Jurkat, Clone E6-1 (cell line): ENCODE measurements at places on chromosomes 7 and 10.

- peak; percentile 46 for DNase-seq
Observed at GRCh38 chr7:19442016-19442785, 266.6 kb downstream of the POLR1F start.

- DNase-seq: no peak
Observed at GRCh38 chr7:127536394-127536691, 49.1 kb downstream of the GCC1 start.

- DNase-seq: no peak
Observed at GRCh38 chr7:34830390-34830789, 172.4 kb downstream of the NPSR1 start.

DNA sequence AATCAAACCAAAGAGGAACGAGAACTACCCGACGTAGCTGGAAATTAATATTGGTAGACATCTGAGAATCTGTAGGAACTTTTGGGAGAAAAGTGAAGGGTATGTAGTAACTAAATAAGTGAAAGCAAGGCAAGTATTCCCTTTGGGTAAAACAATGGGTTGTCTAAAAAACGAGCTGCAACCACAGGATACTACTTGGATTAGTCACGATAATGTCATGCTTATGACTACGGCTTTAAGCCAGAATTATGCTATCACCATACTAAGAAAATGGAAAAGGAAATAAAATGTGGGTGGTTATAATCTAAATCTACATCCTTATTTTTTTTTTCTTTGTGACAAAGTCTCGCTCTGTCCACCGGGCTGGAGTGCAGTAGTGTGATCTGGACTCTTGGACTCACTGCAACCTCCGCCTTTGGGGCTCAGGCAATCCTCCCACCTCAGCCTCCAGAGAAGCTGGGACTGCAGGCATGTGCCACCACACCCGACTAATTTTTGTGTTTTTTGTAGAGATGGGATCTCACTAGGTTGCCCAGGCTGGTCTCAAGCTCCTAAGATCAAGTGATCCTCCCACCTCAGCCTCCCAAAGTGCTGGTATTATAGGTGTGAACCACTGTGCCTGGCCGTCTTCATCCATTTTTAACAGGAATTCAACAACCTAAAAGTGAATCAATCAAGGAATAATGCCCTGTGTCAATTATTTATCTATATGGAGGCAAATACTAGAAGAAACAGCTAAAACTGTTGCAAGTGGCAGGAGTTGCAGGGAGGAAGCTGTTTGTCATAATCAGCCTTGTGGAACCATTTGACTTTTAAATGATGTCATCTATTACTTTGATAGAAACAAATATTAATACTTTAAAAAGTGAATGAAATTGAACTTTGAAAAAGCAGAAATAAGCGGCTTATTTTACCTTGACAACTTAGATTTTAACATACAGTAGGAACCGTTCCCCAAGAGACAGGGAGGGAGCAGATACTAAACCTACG lies 189.3 kb downstream of the PRPF18 start:
- no peak for DNase-seq

GRCh38 chr7:8433477-8434289 lies at the start of gene NXPH1:
TSS of gene NXPH1 (plus strand) at chr7:8433609.
- no peak for DNase-seq

DNA sequence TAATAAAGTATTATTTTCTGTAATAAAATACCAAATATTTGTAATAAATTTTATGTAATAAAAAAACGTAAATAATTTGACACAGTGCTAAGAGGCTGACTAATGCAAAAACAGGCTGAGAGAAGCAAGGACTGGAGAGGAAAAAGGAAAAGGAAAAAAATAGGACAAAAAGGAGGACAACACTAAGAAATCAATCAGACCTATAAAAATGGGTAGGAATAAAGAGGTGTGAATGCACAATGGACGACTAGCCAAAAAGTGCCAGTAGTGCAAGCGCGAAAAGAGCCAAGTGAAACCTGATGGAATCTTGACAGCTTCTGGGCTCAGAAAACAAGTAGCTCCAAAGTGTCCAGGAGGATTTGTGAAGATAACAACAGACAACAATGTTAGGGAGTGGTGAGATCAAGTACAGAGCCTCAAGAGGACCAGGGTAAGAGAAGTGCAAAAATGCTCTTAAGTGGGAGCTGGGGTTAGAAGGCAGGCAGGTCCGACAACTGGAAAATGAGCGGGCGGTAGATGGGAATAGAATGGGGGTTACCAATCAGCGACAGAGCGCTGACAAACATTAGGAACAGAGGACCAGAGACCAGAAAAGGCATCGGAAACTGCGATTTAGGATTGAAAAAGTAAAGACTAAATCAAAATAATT lies 1.2 kb downstream of the BRAF start:
- DNase-seq: no peak

- no peak for DNase-seq
Observed at GRCh38 chr10:88082391-88082790, 219.0 kb downstream of the PTEN start.

DNA sequence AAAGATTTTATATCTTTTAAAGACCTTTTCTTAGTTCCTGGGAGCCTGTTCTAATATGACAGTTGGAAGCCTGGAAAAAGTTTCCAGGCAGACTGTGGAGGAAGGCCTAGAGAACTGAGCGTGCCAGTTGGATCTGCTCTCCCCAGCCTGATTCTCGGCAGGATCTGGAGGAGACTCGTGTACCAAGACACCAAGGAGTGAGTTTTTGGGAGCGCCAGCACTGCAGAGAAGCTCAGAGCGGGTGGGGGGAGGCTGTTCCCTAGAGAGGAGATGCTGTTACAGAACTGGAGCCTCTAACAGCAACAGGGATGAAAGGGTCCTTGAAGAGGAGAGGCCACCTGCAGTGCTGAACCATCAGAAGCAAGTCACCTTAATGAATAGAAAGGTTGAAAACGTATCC lies 52.9 kb downstream of the LYZL2 start:
- no peak for DNase-seq

DNA sequence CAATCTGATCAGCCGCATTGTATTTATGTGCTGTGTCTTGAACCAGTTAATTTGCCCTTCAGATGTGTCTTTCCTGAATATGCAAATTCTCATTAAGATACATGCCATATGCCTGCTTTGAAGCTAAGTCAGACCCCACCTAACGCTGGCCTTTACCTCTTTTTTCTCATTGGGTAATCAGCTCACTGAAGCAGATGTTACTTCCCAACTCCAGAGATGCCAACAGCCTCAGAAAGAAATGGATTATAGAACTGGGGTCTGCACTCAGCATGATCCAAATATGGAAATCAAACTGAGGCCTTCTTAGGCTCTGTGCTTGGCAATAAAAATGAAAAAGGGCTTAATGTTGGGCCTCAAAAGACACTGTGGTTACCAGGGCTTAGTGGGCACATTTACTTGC lies 113.9 kb downstream of the FZD1 start:
- DNase-seq: no peak

DNA sequence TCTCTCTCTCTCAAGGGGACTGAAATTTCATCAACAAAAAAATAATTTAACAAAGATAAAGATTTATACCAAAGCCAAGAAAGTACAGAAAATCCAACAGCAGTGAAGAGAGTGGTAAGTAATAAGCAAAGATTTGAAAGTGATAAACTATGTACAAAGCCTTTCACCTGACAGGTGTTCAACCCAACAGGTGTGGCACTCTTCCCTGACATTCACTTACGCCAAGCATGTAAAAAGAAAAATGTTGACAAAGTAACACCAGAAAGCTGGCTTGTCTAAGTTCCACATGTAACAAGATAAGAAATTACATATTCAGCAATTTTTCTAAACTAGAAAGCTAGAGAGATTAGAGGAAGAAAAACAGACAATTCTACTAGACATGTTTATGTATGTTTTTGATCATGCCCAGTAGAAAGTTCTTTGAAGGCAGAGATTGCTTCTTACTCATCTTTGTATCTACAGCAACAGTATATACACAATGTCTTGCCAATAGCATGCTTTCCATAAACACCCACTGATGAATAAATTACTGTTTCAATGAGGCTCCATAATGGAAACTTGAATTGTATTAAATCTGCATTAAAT lies 468.5 kb downstream of the PARD3 start:
- DNase-seq: no peak

- peak; percentile 37 for DNase-seq
Observed at GRCh38 chr7:129719980-129720732, 108.6 kb downstream of the NRF1 start.

DNA sequence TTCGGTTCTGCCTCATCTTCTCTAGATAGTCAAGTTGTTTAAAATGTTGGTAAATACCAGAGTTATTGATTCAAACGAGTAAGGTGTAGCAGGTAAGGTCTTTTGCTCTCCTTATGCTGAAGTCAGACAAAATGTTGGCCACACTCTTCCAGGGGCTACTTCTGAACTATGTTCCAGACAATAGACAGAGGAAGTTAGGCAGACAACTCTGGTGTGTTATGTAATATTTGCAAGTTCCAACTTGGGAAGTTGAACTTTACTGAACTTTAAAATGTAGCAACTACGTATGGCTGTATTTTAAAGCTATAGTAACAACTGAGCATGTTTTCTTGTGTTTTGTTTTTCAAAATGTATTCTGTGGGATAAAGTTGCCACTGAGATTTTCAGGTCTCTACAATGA lies 125.7 kb upstream of the NEBL start:
- DNase-seq: no peak

DNA sequence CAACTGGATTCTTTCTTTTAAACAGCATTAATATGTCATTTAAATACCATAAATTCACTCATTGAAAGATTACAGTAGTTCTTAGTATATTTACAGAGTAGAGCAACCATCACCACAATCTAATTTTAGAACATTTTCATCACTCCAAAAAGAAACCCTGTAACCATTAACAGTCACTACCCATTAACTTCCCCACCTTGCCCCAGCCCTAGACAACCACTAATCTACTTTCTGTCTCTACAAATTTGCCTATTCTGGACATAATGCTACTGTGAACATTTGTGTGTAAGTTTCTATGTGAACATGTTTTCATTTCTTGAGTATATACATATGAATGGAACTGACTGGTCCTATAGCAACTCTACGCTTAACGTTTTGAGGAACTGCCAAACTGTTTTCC lies 42.4 kb downstream of the P4HA1 start:
- DNase-seq: no peak

DNA sequence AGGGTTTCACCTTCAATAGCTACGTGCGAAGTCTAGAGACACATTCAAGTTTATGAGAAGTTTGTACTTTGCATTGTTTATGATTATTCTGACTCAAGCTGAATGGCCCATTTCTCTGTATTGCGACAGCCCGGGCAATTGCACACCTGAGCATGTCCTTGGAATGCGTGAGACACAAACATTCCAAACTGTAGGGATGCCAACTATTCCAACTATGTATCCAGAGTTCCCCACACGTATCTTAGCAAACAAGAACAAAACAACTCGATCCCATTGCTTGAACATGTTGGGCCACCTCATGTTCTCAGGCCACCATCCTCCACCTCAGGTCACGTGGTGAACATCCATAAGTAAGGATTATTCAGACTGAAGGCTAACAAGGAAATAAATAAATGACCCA lies 51.4 kb upstream of the EGFR start:
- DNase-seq: no peak

- DNase-seq: no peak
Observed at GRCh38 chr10:33122014-33122809, 164.2 kb upstream of the ITGB1 start.

DNA sequence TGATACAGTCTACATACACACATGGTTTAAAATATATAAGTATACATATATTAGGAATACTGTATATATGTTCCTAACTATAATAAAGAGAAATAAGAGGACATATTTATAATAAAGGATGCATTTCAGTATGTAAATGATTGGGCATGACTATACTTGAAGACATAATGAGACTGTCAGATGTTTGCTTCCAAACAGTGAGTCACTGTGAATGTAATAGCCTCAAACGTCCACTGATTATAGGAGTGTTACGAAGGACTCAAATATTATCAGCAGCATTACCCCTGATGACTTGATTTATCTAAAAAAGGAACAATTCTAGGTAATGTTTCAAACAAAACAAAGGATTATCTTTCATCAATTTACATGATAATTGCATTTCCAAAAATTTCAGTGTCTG lies 39.9 kb upstream of the NRBF2 start:
- no peak for DNase-seq

DNA sequence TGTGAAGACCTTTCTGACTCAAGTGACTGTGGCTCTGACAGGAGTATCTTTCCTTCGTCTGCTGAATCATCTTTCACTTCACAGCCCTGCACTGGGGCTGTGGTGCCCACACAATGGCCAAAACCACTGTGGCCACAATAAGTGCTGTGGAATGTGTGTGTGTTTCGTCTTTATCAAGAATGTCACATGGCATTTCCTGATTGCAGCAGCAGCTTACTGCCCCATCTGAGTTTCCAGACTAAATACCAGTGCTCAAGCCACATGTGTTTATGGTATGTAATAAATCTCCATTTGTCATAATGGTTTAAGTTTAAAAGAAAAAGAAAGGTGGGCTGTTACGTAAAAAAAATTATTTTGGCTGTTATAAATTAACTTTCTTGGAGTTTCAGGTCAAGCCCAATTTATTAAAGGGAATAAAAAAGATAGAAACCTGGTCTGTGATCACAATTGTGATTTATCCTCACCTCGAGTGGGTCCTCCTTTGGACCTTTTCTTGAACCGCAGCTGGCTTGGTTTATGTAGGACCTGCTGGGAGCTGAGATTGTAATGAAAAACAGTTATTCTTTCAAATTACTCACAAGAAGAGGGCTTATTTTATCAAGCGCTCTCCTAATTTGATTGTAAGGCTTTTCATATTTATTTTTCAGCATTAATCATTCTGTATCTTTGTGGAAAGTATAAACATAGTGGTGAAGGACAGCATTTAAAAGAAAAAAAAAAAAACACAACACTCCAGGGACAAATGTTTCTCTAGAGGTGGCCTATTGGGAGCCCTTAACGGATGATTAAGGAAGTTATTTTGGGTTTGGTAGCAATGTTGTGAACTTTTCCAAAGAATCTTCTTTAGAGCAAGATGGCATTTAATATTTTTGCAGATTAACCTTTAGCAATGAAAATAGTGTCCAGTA lies 116.2 kb downstream of the LRMDA start:
- DNase-seq: no peak

DNA sequence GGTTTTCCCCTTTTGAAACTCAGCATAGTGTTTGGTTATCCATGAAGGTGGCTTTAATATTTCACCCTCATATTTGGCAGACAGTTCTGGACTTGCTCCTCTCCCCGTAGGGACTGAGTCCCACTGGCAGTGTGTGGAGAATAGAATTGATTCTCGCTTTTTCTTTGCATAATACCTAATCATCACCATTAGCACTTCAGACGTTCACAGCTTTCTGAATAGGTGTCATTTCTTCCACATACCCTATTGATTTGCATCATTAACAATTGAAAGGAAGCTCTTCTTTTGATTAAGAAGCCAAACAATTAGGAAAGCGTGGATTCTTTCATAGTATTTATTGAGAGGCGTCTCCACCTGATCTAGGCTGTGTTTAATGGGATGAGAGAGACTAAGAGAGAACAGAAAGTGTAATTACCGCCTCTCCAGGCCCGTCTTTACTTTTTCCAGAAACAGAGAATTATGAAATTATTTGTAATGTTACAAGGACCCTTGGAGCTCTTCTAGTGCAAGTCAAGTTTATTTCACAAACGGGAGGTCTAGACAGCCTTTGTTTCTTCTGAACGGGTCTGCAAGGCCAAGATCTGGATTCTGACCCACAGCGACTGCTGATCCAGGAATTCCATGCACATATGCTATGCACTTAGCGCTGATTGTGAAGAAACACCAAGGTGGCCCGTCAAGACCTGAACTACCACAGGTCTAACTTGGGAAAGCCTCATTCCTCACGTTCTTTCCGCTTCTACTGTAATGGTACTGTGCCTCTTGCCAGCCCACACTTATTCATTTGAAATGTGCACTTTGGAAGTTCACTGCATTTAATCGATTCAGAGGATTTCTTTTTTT lies 249.9 kb upstream of the C7orf33 start:
- DNase-seq: no peak
